ENCODE measurements at places on chromosomes 12 and 14.

- DNase-seq: no peak
Observed at GRCh38 chr12:14695715-14696141, 671 bp downstream of the GUCY2C start.

DNA sequence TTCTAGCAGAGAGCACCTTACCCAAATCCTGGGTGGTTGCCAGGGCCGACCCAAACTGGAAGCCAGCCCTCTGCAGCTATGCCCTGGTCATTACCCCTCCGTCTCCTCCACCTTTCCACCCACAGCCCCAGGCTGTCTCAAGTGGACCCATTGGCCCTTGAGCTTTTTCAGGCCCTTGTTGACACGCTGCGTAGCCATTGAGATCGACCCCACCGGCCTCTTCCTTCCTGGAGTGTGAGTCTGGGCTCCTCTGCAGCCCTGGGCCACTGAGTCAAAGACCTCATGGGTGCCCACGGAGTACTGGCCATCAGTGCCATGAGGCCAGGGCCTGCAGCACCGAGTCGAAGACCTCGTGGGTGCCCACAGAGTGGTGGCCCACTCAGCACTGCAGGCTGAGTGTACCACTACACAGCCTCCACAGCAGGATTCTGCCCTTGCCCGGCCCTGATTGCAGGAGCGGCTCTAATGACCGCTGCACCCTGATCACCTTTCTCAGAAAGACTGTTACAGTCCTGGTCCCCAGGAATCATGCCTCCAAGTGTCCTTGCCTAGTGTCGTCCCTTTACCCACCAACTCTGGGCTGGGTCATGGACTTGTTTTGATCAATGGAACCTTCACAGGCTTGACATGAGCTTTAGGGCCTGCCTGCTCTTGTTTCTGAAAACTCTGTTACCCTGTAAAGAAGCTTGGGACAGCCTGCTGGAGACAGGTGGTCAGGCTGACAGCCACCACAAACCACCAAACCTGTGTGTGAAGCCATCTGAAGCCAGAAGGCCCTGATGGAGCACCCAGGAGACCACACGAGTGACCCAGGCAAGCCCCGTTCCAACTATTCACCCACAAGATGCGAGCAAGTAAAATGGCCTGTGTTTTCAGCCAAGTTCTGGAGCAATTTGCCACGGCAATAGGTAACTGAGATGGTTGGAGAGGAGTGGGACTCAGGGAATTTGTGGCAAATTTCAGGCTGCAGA, 39.6 kb upstream of the TRAF3 start:
- no peak for DNase-seq

DNA sequence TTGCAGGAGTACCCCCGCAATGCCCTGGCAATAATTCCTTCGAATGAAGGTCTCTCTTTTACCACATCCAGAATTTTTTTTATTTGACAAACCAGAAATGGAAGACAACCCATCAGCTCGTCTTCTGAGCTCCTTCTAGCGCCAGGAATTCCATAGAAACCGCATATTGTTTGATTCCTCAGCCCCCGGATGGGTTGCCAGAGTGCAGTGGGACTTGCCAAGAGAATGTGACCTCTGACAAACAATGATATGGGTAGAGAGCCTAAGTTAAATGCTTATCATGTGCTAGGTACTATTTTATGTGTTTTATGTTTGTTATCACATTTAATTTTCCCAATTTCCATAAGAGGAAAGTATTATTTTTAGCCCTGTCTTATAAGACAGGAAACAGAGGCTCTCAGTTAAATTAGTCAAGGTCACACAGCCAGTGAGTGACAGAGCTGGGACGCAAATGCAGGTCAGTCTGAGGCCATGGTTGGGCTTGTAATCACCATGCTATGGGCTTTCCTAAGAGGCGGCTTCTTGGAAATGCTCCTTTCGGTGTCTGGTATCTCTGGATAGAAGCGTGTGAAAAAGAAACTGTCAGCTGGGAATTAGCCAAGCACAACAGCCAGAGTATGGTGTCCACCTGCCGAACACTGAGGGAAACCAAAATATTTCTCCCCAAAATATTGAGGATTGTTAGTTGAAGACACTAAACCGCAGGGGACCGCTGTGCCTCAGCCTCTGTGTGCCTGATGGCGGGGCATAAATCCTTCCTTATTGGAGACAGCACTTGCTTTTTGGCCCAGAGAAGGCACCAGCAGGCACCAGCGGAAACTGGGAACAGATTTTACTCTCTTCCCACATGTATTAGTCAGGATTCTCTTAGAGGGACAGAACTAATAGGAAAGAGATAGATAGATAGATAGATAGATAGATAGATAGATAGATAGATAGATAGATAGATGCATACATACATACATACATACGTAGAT, 29.4 kb upstream of the ETFBKMT start:
- no peak for DNase-seq

- no peak for DNase-seq
Observed at GRCh38 chr14:104586832-104587620, 7.5 kb downstream of the C14orf180 start.

DNA sequence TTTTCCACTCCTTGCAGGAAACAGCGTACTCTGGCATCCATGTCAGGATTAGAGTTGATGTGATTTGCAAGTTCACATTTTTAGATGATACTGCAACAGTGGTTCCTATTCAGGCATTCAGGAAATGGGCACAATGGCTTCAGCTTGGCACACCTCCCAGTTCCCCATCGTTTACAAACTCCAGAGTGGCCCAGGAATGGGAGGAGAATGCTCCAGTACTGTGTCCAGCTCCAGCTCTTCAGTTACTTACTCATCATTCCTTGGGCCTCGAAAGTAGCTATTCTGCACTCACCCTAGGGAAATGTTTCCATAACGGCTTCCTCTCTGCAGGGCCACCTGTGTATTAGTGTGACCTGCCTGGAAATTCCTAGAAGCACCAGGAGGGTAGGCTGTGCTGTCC, 239.7 kb upstream of the RGS6 start:
- DNase-seq: no peak

DNA sequence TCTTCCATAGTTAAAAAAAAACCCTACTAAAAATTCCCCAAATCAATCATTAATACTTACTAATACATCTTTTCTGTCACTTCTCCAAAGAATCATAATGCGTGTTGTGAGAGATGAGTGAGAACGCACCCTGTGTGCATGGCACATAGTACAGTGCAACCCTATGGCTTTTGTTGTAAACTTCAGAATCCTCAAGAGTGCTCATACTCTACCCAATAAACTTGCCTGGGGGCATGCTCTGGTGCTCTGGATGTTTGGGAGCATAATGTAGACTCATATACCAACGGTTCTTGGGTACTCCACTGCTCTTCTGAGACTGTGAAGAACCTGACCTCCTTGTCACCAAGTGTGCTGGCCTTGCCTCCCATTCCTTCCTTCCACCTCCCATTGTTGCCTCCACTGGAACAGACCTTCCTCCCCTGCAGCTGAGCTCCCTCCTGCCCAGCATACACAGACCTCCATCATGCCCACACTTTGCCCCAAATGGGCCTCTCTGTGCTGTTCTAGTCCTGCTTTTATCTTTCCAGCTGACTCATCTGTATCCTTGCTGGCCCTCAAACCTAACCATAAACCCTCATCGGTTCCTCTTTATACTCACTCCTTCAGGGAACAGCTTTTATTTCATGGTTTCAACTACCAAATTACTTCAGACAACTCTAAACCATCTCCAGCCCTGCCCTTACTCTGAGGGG, 8.9 kb downstream of the DCP1B start:
- no peak for DNase-seq

DNA sequence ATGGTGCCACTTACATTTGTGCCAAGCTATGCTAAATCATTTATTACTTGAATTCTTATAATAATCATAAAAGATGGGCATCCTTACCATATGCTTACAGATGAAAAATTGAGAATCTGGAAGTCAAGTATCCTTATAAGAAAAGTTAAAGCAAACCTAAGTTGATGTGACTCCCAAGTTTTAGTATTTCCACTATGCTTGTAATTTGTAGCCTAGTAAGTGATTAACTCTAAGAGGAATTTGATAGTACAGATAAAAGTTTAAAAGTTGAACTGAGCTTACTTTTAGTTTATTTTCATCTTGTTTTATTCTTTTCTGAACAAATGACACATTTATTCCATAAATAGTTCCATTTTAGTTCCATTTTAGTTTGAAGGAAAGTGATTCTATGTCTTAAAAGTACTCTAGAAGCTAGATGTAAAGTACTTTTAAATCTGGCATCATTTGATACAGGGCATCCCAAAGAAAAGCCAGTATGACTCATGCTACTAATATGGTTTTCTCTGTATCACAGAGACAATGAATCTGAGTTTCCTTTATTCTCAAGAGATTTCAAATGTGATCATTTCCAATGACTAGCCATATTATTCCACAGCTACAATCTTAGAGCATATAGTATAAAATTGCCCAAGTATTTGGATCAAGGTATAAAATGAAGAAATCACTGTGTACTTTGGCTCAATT, 596.0 kb downstream of the SLC16A7 start:
- DNase-seq: no peak

DNA sequence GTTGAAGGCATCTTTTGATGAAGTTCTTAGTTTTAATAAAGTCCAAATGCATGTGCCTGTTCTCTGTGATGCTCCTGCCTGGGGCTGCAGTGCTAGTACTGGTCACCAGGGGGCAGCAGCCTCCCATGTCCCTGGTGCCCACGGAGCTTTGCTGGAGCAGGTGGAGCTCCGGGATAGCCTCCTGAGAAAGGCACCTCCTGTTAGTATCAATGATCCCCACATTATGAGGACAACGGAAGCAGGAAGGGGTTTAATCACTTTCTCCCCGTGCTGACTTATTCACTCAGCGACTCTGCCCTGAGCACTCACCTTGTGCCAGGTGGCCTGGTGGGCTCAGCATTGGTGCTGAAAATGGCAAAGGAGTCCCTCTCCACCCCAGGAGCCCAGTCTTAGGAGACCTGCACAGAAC, 123.0 kb upstream of the PZP start:
- peak; percentile 80 for DNase-seq

GRCh38 chr12:126061777-126062176, 996.5 kb downstream of the AACS start:
- no peak for DNase-seq

GRCh38 chr12:108665608-108666202, 32.0 kb upstream of the SELPLG start:
- no peak for DNase-seq

DNA sequence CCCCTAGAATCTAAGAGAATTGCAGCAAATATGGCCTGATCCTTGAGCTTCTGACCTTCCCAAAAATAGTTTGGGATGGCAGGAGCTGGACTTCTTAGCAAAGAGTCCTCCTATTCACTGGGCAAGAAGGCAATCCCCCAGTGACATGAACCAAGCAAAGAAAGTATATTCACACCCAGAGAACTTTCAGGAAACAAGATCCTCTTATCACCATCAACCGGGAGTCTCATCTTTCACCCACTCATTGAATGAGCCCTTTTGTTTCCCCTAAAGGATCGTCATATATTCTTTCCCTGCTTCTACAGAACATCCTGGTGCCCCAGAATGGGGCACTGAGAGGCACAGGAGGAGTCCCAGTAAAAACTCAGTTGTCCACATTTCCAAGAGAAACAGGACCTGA, 19.7 kb downstream of the SPTB start:
- no peak for DNase-seq

- DNase-seq: no peak
Observed at GRCh38 chr12:69851976-69852375, 26.9 kb downstream of the MYRFL start.

DNA sequence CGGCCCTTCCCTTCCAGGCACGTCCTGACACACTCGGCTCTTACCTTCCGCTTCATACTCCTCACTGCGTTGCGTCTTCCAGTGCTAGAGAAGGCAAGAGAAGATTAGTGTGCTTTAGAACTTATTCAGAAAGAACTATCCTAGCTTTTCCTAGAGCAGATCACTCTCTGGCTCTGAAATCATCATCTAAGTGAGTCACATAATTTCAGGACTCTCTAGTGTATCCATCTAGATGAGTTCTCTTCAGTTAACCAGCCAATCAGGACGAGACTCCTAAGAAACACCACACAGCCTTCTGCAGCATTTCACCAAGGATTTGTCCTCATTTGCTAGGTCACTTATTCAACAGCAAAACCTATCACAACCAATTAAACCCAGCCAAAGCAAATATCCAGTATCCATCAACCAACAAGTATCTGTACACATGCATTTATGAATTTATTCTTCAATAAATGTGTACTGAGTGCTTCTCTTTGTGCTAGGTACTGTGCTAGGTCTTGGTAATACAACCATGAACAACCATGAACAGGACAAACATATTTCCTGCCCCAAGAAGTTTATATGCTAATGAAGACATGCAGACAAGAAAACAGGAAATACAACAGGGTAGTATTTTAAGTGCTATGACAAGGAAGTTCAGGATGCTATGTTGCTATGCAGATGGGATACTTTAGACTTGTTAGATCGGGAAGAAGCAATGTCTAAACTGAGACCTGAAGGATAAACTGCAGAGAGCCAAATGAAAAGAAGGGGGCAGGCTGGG, 52.1 kb downstream of the NIN start:
- no peak for DNase-seq

DNA sequence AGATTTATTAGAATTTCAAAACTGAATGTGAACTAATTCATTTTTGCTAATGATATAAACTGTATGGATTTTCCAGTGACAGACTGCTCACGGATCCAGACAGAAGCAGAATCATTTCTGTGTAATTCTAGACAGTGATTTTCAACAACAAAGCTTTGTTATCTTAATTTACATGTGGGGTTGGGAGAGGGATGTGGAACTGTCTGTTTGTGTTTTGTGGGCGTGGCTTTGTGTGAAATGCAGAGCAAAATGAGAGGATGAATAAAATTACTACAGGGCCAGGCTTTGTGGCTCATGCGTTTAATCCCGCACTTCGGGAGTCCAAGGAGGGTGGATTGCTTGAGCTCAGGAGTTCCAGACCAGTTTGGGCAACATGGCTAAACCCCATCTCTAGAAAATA, 834.7 kb downstream of the GALC start:
- DNase-seq: no peak

DNA sequence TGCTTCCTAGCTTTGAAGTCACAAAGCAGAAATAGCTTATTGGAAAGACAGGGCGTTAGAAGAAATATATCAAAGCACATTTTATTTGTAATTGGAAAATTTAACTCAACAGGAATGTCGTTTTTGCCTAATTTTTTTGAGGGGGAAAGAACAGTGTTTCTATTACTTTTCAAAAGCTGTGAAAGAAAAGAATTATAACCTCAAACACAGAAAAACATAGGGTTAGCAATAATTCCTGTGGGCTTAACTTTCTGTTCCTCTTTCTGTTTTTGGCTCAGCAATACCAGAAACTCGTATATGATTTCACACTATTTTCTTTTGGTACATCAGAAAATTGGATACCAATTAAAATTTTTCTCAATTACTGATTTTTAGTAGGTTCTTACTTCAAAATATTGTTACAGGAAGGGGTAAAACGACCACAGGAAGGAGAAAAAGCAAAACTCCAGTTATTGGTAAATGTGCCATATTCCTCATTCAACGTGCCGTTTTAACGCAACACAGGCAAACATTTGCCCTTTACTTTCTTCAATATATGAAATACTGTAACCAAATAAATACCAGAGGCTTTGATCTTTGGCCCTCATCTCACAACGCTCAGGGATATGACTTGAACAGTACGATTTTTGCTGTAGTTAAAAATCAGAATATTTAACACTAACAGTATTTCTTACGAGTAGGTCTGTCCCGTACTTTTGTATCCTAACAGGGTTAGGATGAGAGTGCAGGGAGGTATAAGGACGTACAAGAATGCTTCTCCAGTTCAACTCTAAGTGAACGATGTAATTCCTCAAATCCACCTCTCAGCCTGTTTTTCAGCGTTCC, 1.3 kb upstream of the RNU6-7 start:
- DNase-seq: no peak

GRCh38 chr14:92540472-92541048, 27.0 kb downstream of the RIN3 start:
- DNase-seq: no peak
